Activated T-cell treated with anti-CD3 and anti-CD28 coated beads, Interleukin-2, amount 50 U/mL, for 1 hour (primary cell): ENCODE measurements at places on chromosomes 2 and 18.
A peak's percentile ranks its signal among the peaks of the same experiment; 100 is the strongest.

- DNase-seq, result no peak
Measured at GRCh38 chr2:190409616-190410015, 1.5 kb downstream of the MFSD6 start.

DNA sequence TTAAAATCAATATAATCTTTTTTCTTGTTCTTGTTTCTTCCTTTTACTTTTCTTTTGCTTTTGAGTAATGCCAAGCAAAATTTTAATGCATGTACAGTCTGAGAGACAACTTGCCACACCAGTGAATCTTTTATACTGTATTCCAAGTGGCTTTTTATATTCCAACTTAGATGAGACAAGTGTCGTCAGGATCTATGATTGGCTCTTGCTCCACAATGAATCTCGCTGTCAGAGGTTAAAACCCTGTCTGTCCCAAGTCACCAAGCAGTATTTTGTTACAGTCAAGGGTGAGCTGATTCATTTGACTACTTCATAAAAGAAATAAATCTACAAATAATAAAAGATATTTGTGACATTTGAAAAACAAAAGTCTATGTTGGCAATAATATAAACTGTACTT, at the start of gene MSTN:
Gene MSTN (minus strand): TSS at position 129 of the 400 bp plus-strand sequence. CDS start 133 bp downstream, outside the sequence.
- no peak for DNase-seq

DNA sequence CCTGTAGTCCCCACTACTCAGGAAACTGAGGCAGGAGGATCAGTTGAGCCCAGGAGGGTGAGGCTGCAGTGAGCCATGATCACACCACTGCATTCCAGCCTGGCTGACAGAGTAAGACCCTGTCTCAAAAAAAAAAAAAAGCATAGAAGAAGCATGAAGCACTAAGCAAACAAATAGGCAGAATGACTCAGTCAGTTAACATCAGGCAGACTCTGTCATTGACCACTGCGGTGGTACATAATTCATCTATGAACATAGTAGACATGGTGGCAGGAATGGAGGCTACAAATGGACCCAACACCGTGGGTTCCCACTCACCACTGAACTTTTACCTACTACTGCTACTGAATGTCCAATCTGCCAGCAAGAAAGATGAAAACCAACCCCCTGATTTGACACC, 7.6 kb upstream of the ASXL2 start:
- no peak for DNase-seq

GRCh38 chr2:191666226-191666625, 11.7 kb upstream of the NABP1 start:
- DNase-seq, result no peak

GRCh38 chr2:72833084-72833714, 7.4 kb upstream of the EXOC6B start:
- DNase-seq, result no peak

GRCh38 chr2:232689152-232689910, 7.8 kb upstream of the GIGYF2 start:
- DNase-seq, result no peak

GRCh38 chr18:75810961-75811551, 383.6 kb upstream of the SMIM21 start:
- DNase-seq, result no peak

DNA sequence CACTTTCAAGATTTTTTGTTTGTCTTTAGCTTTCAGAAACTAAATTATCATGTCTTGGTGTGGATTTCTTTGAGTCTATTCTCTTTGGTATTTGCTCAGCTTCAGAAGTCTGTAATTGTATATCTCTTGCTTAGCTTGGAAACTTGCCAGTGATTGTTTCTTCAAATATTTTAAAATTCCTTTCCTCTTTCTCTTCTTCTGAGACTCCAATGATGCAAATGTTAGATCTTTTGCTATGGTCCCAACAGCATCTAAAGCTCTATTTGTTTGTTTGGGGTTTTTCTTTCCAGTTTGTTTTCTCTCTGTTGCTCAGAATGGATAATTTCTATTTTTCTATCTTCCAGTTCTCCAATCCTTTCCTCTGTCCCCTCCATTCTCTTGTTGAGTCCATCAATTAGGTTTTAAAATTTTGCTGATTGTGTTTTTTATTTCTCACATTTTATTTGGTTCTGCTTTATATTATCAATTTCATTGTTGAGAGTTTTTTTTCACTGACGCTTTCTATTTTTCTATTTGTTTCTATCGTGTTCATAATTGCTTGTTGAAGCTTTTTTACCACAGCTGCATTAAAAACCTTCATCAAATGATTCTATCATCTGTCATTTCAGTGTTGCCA, 81.5 kb upstream of the DAPL1 start:
- no peak for DNase-seq

- no peak for DNase-seq
Measured at GRCh38 chr18:22238681-22239080, 69.3 kb downstream of the GATA6 start.

- peak; percentile 13 for DNase-seq
Measured at GRCh38 chr2:232485348-232485756, 2.3 kb downstream of the ECEL1 start.

GRCh38 chr2:237120916-237121315, 35.2 kb downstream of the COPS8 start:
- DNase-seq, result no peak

- no peak for DNase-seq
Measured at GRCh38 chr2:46196871-46197462, 100.2 kb upstream of the EPAS1 start.

- DNase-seq, result no peak
Measured at GRCh38 chr18:74084184-74084855, 63.3 kb downstream of the FBXO15 start.

DNA sequence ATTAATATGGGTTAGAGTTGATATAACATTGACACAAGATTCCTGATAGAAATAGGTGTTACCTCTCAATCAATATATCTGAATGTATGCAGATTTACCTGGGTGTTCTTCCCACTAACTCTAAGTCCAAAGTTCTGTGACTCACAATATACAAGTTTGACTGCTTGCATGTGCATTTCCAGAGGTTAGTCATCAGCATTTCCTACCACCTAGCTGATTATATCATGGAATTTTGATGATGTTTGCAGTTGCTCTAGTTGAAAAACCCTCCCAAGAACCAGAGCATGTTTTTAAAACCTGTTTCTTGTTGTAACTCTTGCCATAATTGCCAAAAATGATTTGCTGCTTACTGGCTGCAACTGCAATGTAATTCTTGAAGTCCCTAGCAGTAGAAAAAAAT, 15.0 kb upstream of the DSG1 start:
- no peak for DNase-seq

- DNase-seq, result no peak
Measured at GRCh38 chr18:75455249-75456198, 28.0 kb upstream of the SMIM21 start.

GRCh38 chr2:99988599-99988998, 153.8 kb downstream of the AFF3 start:
- DNase-seq, result no peak

DNA sequence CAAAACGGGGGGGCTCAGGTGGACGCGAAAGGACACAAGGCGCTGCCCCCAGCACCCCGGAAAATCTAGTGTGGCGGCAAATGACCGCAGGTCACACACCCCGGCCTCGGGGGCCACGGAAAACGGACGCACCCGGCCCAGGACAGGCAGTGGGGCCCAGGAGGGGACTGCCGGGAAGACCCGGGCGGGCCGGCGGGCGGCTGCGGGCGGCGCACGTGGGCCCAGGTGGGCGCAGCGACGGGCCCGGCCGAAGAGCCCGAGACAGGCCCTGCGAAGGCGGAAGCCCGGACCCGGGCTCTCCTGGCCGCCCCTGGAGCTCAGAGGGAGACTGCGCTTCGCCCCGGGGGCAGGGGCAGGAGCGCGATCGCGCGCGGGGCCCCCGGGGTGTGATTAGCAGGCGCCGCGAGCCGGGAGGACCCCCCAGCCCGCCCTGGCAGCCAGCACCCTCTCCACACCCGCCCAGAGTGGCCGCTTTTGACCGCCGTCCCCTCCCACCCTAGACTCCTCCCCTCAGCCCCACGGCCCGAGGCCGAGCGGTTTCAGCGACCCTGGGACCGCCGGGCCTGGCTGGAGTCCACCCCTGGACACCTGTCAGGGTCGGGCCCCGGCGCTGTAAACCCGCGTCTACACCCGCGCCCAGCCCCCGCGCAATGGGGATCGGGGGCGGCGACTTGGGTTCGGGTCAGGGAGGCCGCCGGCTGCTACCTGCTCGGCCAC, 773 bp downstream of the MBP start:
- peak; percentile 56 for DNase-seq
